ENCODE measurements at places on chromosomes 3 and 15. TPM values are rescaled to one million over a fixed set of nuclear protein-coding genes. Genes with fewer than 3 reads are reported as not detected.

DNA sequence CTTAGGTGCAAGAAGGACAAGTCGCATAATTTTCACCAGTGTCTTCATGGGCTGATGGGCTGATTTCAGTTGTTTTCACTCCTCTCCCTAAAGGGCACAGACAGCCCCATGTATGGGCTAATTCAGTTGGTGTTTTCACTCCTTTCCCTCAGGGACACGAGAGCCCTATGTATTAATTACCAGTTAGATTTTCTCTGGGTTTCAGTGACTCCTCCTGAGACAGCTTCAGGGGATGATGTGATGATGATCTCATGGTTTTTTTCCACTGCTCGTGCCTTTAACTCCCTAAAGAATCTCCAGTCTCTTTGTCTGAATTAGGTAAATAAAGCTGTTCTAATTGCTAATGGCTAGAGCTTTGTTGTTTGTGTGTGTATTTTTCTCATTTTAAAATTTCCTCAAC lies 9.9 kb downstream of the RAMAC start:
- DNase-seq = no peak
- H3K4me3 ChIP-seq = no peak overlapping the region
- H3K36me3 ChIP-seq = peaks cover 8% of the 10 kb centered on the region
- H3K27me3 ChIP-seq = no peaks in the 10 kb centered on the region
- H3K4me1 ChIP-seq = peaks cover 7% of the 10 kb centered on the region

- no peak overlapping the region for H3K4me3 ChIP-seq
- no peaks in the 10 kb centered on the region for H3K4me1 ChIP-seq
- no peak overlapping the region for H3K27ac ChIP-seq
- no peaks in the 10 kb centered on the region for H3K27me3 ChIP-seq
- peaks cover 83% of the 10 kb centered on the region for H3K36me3 ChIP-seq
- DNase-seq = no peak
Observed at GRCh38 chr15:82832601-82833361, 23.4 kb downstream of the WHAMM start.

GRCh38 chr3:43400781-43401730 lies 114.7 kb downstream of the SNRK start:
- H3K4me3 ChIP-seq = no peak overlapping the region
- no peaks in the 10 kb centered on the region for H3K36me3 ChIP-seq
- peaks cover 10% of the 10 kb centered on the region for H3K4me1 ChIP-seq
- no peak for DNase-seq
- no peak overlapping the region for H3K27ac ChIP-seq

SPTBN5 gene
- total RNA-seq = 1.7 TPM

TMEM40 gene
- not detected for total RNA-seq

GRCh38 chr3:122392868-122393844 lies 9.2 kb downstream of the FAM162A start:
- no peaks in the 10 kb centered on the region for H3K36me3 ChIP-seq
- no peaks in the 10 kb centered on the region for H3K4me1 ChIP-seq
- no peak for DNase-seq

GRCh38 chr3:160395297-160395696 lies 3.7 kb downstream of the IFT80 start:
- no peaks in the 10 kb centered on the region for H3K27me3 ChIP-seq
- H3K27ac ChIP-seq = no peak overlapping the region
- H3K4me3 ChIP-seq = no peak overlapping the region
- H3K36me3 ChIP-seq = no peaks in the 10 kb centered on the region
- H3K4me1 ChIP-seq = peaks cover 5% of the 10 kb centered on the region
- DNase-seq = peak; percentile 14

EPB42 gene
- total RNA-seq = not detected

ISL2 gene
- total RNA-seq = not detected
